ENCODE measurements at places on chromosomes 7 and 10. TPM values are rescaled to one million over a fixed set of nuclear protein-coding genes. Genes with fewer than 3 reads are reported as not detected.

DNA sequence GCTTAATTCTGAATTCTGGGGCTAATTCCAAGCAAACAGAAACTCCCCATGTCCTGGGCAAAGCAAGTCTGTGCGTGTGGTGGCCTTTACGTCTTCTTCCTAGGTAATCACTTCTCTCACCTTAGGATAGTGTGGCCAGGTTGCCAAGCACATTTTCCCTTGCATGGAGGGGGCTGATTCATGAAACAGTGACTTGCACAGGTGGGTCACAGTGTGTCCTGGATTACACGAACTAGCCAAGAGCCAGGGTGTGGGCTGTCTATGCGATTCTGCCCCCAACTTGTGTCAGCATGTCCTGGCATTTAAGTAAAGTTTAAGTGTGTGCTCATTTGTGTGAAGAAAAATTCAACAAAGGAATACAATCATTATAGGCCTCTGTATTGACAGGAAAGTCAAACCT lies 18.5 kb upstream of the SEM1 start:
- no peaks in the 10 kb centered on the region for H3K4me1 ChIP-seq
- H3K36me3 ChIP-seq = no peaks in the 10 kb centered on the region
- no peak for DNase-seq
- no peak overlapping the region for H3K27ac ChIP-seq
- H3K4me3 ChIP-seq = no peak overlapping the region

DNA sequence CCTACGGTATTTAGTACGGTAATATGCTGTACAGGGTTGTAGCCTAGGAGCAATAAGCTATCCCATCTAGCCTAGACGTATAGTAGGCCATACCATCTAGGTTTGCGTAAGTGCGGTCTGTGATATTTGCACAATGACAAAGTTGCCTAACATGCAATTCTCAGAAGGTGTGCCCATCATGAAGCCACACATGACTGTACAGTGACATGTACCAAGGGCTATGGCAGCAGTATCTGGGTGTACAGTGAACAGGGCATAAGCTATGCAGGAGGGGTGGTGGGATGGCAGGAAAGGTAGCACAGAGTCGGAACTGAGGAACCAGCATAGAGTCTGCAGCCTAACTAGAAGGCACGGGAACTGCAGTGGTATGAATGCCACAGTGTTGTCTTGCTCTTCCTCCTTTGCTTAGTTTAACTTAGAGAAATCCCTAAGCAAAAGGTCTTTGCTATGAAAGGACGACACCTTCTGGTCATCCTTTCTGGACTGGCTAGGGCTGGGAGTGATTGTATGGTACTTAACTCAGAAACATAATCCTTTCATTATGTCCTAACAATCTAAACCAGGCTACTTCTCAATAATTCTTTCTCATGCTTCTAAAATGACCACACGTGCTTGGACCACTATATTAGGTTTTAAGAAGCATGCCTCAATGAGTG lies 93.5 kb downstream of the DYNC1I1 start:
- no peaks in the 10 kb centered on the region for H3K27me3 ChIP-seq
- no peak for DNase-seq
- H3K4me3 ChIP-seq = no peak overlapping the region
- no peaks in the 10 kb centered on the region for H3K4me1 ChIP-seq
- H3K27ac ChIP-seq = no peak overlapping the region

DNA sequence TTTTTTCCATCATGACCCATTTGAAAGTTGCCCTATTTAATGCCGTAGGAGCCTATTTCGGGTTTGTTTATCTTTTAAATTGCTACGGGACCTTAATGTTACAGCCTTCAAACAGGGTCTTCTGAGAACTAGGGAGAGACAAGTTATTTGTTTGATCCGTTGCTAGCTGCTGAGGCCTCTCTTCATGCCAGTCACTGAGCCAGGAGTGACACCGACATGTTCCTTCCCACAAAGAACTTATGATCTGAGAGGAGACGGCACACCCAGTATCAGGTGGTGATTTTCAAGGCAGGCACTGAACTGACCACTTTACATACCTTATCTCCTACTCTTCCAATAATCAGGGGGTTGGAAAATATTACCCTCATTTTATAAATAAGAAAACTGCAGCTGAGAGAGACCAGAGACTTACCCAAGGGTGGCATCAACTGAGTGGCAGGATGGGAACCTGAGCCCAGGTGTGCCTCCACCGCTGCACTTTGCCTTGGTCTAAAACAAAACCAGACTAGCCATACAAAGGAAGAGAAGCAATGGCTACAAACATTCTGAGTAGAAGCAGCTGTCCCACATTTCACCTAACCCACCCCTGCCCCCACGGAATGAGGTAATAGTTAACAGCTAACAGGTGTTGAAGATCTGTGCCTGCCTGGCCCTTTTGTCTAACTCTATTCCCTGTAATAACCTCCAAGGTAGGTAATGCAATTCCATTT lies 40.5 kb downstream of the PPP1R3C start:
- peaks cover 10% of the 10 kb centered on the region for H3K27me3 ChIP-seq
- H3K36me3 ChIP-seq = no peaks in the 10 kb centered on the region
- peak overlapping the region; percentile 55 for H3K4me3 ChIP-seq
- no peak for DNase-seq
- peaks cover 66% of the 10 kb centered on the region for H3K4me1 ChIP-seq
- H3K27ac ChIP-seq = peak overlapping the region; percentile 100

GRCh38 chr10:3764626-3765112 lies 20.3 kb downstream of the KLF6 start:
- peaks cover 37% of the 10 kb centered on the region for H3K4me1 ChIP-seq
- no peak for DNase-seq
- H3K4me3 ChIP-seq = no peak overlapping the region
- no peaks in the 10 kb centered on the region for H3K36me3 ChIP-seq
- no peak overlapping the region for H3K27ac ChIP-seq

DNA sequence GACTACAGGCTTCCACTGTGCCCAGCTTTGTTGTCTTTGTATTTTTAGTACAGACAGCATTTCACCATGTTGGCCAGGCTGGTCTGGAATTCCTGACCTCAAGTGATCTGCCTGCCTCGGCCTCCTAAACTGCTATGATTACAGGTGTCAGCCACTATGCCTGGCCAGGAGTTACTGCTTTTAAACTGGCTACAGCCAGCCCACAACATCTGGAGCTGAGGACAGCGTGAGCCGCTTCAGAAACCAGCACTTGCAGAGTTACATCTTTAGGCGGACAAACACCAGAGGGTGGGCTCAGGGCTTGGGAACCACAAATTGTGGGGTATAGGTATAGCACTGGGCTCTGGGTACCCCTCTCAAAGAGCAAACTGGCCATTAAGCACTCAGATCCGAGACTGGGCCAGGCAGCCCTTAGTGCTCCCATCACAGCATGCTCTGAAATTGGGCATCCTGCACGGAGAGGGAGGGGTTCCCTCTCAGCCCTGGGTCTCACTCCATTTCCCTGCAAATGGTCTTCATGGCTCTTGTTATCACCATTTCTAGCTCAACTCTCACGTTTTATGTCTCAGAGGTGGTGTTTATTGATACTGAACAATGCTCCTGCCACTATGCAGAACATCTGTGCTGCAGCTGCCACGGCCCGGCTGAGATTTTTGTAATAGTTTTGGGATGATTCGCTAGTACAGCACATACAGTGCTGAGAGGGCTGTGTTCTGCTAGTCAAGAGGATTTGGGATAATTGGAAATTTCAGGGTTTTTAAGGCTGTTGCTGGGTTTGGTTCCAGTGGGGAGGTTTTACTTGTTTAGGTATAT lies 146.4 kb upstream of the LYZL2 start:
- peaks cover 6% of the 10 kb centered on the region for H3K36me3 ChIP-seq
- H3K27ac ChIP-seq = no peak overlapping the region
- H3K27me3 ChIP-seq = peaks cover 2% of the 10 kb centered on the region
- no peak for DNase-seq
- peaks cover 4% of the 10 kb centered on the region for H3K4me1 ChIP-seq

DNA sequence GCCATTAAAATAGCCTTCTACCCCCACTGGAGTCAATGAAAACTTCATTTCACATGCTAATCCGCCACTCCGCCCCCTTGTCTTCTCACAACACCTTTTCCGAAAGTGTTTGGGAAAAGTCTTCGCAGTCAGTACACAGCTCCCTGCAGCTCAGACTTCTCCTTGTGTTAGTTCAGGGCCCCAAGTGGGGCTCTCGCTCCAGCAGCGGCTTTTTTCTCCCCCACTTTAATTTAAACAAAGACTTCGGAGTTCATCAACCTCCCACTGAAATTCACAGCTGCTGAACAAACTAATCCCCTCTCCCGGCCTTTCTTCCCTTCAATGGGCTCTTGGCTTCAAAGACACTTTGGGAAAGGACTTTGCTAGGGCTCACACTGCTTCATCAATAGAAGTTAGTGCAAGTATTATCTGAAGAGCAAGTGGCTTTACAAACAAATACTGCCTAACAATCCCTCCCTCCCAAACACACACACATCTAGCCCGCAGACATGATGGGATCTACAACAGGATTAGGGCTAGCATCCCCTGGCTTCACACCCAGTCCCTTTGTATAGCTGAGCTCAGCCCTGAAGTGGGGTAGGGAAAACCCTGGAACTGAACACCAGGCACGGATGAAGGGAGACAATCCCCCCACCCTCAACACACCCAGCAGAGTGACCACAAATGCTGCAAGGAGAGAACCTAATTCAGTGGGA lies 23.1 kb downstream of the WNT8B start:
- peaks cover 25% of the 10 kb centered on the region for H3K36me3 ChIP-seq
- no peak overlapping the region for H3K4me3 ChIP-seq
- H3K27me3 ChIP-seq = peaks cover 18% of the 10 kb centered on the region
- H3K27ac ChIP-seq = no peak overlapping the region
- H3K4me1 ChIP-seq = no peaks in the 10 kb centered on the region

PLAU gene
- 0.59 TPM for total RNA-seq

CCDC126 gene
- total RNA-seq = 17.4 TPM

PNLIP gene
- not detected for total RNA-seq

CNPY1 gene
- total RNA-seq = not detected
